ENCODE measurements at places on chromosomes 3 and 15. TPM values are rescaled to one million over a fixed set of nuclear protein-coding genes. Genes with fewer than 3 reads are reported as not detected.

The ECE2 gene
- total RNA-seq, result not detected

The IGDCC3 gene
- not detected for total RNA-seq

The TMC3 gene
- not detected for total RNA-seq

The MST1R gene
- total RNA-seq, result 1.5 TPM

The ERC2 gene
- total RNA-seq, result 0.26 TPM

The FBXO40 gene
- total RNA-seq, result not detected

The CPOX gene
- 24.1 TPM for total RNA-seq

The BNIP2 gene
- total RNA-seq, result 82.9 TPM

The UBAP1L gene
- total RNA-seq, result 0.99 TPM

The HEMK1 gene
- total RNA-seq, result 12.7 TPM

The ZCWPW2 gene
- 1.0 TPM for total RNA-seq

The CACNA2D2 gene
- under 0.01 TPM for total RNA-seq

The GPR62 gene
- total RNA-seq, result under 0.01 TPM

The PATL2 gene
- 1.3 TPM for total RNA-seq

The CLRN1 gene
- total RNA-seq, result not detected

The TTLL13 gene
- total RNA-seq, result not detected
